Uterus (tissue), 4 donors: ENCODE measurements at places on chromosomes 2 and 18.

GRCh38 chr2:47096451-47096850, 58.7 kb downstream of the STPG4 start:
- DNase-seq: no peak

- no peak for DNase-seq
Measured at GRCh38 chr2:31419386-31419785, 4.8 kb upstream of the XDH start.

DNA sequence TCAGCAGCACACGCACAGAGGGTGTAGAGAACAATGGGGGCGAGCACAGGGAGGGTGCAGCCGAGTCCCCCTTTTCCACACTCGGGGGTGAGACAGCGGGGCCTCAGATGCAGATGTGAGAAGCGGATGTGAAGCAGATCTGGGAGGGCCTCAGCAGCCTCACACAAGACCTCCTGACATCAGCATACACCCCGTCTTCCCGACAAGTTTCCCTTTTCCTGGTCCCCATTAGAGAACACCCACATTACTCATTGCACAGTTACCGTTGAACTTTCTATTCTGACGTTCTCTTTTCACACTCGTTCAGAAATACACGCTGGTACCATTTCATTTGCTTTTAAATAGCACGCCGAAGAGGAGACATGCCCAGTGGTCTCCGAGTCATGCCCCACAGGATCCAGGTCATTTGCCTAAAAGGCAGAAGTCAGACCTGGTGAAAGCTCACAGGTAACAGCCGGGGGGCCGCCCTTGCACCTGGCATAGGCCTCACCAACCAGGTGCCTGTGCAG, 129.5 kb upstream of the ID2 start:
- DNase-seq: no peak

DNA sequence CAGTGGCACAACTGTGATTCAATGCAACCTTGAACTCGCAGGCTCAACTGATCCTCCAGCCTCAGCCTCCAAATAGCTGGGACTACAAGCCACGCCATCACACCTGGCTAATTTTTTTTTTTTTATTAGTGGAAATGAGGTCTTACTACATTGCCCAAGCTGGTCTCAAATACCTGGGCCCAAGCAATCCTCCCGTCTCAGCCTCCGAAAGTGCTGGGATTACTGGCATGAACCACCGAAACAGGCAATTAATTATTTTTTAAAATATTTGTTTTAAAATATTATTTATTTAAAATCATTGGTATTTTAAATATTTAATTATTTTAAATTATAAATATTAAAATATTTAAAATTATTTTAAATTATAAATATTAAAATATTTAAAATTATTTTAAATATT, 24.5 kb downstream of the SRBD1 start:
- no peak for DNase-seq

- DNase-seq: no peak
Measured at GRCh38 chr2:224165901-224166319, 126.8 kb upstream of the SERPINE2 start.

DNA sequence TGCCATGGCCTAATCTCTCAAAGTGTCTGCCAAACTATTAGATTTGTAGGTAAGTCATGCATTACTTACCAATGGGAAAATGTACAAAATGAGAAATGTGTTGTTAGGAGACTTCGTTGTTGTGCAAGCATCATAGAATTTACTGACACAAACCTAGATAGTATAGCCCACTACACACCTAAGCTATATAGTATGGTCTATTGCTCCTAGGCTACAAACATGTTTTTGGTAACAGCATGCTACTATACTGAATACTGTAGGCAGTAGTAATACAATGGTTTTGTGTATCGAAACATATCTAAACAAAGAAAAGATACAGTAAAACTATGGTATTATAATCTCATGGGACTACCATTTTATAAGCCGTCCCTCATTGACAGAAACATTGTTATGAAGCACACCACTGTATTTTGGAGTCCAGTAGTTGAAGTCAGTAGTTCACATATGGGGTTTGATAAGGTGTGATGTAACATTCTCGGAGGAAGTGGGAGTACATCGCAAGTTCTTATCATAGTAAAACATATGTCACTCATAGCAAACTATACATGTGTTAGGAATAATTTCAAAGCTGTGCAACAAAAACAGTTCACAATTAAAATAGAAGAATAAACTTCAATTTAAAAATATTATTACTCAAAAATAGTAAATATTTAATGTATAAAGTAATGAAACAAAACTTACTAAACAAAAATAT, 12.0 kb upstream of the GTF2A1L start:
- DNase-seq: no peak

DNA sequence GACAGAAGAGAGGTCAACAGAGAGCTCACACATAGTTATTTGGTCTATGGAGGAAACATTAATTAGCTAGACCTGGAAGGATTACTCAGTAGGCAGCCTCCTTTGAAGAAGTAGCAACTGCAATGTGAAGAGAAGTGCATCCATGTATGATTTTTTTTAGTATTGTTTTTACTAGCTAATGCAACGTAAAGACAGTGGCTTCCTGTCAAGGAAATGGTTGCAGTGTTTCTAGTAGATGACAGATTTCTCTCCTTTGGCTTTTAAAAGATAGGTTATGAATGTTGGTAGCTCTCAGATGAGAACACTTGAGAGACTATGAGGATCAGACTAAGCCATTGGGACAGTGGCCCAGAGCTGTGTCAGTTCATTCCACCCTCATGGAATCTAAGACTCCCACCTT, 175.8 kb downstream of the AGPS start:
- DNase-seq: no peak

- DNase-seq: no peak
Measured at GRCh38 chr2:229169751-229170150, 101.3 kb downstream of the PID1 start.

DNA sequence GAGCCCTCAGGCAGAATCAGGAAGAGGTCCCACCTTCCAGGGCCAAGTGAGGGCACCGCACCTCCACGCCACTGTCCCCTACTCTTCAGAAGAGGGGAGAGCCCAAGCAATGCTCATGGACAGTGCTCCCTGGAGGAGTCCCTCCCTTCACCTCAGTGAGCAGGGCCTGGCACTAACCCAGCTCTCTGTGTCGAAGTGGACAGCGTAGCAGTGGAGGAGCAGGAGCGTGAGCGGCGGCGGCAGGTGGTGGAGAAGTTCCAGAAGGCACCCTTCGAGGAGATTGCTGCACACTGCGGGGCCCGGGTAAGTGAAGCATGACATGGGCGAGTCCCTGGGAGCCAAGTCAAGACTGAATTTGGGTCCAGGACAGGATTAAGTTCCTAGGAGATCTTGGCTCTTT, 16.7 kb downstream of the POMC start:
- DNase-seq: no peak

GRCh38 chr2:201978986-201979385, 54.7 kb upstream of the FZD7 start:
- DNase-seq: no peak

DNA sequence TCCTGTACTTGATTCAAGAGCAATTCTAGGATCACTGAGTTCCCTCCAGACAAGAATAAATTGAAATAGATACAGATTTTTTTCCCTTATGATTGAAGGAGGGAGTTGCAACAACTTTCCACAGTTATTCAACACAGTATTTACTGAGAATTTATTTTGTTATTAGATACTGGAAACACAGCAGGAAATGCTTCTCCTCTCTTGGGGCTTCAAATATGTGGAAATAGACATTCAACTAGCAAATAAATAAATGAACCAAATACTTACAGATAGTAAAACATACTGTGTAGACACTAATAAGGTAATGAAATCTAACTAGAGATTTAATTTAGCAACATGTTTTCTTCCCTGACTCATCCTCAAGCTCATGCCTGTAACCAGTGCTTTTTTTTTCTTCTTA, 169.2 kb downstream of the LNPK start:
- DNase-seq: no peak

GRCh38 chr2:9748577-9748976, 94.7 kb upstream of the TAF1B start:
- DNase-seq: no peak

DNA sequence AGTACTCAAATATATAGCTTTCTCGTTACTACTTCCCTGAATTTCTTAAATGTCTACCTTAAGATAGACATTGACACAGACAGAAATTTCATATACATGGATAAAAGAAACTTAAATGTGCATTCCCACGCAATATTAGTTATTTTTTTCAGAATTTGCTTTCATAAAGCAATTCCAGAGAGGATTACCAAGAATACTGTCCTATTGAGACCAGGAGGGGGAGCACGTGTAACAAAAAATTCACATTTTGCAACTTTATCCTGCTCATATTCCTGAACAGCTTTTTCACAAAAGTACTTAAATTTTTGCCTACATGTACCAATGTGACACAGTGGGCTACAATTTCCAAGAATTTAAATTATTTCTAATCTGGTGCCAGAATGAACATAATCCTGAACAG, 30.7 kb upstream of the ERCC3 start:
- DNase-seq: no peak

- no peak for DNase-seq
Measured at GRCh38 chr18:8501044-8501443, 108.2 kb upstream of the RAB12 start.

DNA sequence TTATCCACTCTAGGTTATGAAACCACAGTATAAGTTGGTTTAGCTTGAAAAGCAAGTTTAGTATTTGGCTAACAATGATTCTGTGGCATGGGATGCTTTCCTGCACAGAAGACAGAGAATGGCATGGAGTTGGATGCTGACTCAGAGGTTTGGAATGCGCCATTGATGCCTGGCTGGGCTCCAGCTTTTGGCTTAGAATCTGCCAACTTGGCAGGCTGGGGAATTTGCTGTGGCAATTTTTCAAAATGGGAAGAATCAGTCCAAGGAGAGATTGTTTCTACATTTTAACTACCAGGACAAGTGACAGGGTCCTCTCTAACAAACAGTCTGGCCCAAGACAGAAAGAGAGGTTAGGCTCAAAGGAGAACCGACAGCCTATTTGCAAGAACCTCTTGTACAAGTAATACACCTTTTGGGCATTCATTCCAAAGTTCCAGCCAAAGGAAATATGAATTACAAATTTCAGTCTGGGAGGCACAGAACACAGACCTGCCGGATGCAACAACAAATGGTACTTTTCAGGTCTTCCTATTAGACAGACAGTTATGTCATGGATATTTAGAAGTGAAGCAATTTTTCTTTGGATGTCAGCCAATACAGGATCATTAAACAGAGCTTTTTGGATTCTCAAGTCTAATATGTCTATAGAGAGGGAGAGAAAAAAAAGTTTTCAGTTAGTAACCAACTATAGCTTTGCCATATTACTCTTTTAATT, 1027.7 kb downstream of the TMEM182 start:
- DNase-seq: no peak

GRCh38 chr2:33216508-33217182, 259.8 kb upstream of the RASGRP3 start:
- peak; percentile 56 for DNase-seq

DNA sequence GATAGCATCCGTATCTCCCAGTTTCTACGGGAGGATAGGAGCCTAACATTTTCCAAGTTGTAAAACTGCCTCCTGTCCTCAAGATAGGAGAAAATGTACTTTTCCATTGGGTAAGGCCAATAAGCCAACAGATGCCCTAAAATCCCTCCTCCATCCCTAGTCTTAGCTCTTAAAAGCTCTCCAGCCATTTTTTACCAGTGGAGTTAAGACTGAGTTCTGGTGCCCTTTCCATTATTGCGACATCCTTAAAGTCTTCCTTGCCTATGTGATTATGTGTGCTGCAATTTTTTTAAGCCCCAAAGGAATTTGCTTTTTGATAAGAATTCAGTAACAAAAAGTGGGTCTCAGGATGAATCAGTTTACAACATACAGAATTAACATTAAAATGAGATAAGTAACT, 33.0 kb downstream of the LINC00305 start:
- no peak for DNase-seq

DNA sequence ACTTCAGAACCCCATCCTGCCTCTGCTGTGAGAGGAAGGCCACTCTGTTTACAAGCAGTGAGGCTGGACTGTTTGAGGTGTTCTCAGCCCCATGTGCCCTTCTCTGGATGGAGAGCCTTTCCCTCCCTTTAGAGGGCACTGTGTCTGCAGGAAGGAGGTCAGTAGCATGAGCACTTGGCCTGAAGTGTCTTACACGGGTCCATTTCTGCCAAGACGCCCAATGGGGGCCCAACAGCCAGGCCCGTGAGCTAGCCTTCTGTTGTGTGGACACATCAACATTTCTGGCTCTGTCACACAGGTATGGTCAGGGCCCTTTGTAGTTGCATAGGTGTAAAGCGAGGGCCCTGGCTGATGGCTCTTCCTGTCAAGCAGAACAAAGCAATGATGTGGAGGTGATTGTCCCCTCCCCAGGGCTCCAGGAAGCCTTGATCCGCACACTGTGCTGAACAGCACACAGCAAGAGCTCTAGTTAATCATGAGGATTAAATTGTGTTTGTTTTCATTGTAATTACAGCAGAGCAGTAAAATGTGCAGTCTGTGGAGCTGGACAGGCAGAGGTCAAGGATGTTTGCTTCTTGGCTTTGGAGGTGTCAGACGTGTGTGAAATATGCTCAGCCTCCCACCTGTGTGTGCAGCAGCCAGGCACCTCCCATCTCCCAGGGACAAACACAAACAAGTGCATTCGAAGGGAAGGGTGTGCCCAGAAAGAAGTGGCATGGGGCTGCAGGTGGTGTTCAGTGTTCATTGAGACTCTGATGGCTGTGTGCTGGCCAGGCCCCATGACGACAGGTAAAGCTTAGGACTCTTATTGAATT, 132.1 kb downstream of the SH3RF3 start:
- DNase-seq: no peak

- no peak for DNase-seq
Measured at GRCh38 chr2:146762786-146763185, 1082.0 kb upstream of the ACVR2A start.

DNA sequence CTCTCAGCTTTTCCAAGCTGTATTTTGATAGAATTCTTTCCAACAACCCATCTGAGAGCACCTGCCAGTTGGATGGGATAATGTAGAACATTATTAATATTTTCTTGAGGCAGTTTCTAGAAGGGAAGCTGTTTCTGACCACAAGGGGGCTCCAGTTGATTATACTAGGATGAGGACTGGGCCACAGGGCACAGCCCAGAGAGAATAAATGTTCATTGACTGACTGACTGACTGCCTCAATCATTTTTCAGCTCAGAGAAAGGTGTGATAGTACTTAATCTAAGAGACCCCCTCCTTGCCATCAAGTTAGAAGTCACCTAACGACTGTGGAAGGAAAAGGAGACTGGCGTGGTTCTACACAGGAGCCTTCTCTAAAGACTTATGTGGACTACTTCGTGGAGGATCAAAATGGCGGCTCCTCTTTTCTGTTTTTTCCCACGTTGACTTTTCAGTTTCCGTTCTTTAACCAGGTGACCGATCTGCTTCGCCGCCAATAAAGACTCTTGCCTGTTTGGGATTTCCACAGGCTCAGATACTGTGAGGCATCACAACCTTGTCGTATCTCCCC, 31.9 kb upstream of the CREG2 start:
- DNase-seq: peak; percentile 36

- no peak for DNase-seq
Measured at GRCh38 chr2:160680294-160680693, 186.7 kb upstream of the RBMS1 start.

- no peak for DNase-seq
Measured at GRCh38 chr2:15472133-15472532, 89.0 kb downstream of the NBAS start.
